ENCODE measurements at places on chromosomes 13 and 19.

- DNase-seq: peak; percentile 48
These were observed 4.0 kb downstream of the P2RY11 start for GRCh38 chr19:10115392-10116084.

DNA sequence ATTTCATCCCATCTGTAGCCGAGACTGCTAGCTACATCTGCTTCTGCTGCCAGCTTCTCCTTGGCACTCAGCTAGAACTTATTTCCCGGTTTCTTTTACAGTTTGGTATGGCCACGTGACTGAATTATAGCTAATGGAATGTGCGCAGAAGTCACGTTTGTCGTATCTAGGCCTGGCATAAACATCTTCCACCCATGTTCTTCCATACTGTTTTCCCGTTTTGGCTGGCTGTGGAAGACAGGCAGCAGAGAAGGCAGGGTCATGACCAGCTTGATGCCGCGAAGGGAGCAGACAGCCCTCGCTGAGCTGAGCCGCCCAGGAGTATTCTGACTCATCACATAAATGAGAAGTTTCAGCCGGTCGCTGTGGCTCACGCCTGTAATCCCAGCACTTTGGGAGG, 186.7 kb downstream of the RFC3 start:
- no peak for DNase-seq

DNA sequence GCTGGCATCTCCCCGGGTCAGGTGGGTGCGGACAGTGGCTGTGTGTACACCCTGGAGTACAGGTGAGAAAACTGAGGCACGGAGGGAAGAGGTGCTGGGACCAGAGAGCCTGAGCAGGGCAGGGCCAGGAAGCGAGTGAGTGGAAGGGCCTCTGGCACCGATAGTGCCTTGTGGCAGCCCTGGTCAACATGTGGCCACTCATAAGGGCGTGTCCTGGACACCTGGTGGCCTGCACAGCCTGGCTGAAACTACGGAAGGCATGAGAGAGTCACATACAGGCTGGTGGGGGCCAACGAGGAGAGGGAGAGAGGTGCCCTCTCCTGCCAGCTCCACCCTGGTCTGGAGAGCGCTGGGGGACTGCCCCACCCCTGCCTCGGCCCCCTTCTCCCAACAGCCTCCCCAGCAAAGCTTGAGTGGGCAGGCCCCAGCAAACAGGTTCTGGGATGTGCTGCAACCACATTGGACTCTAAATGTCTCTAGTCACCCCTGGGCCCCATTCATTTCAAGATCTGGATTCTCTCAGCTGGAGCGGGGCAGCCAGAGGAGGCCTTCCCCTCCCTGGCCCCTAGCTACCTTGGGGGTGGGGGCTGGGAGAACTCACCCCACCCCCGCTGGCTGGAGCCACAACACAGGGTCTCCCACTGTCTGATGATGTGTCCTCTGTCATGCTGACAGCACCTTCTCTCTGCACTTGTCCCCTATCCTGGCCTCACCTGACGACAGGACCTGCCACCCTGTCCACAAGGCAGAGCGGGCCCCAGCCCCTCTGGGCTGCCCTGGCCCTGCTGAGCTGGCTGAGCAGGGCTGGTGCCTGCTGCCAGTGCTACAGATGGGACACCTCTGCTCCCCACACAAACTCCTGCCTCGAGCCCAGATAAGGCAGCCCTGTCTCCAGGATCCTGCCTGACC, 5.8 kb downstream of the CBARP start:
- no peak for DNase-seq

DNA sequence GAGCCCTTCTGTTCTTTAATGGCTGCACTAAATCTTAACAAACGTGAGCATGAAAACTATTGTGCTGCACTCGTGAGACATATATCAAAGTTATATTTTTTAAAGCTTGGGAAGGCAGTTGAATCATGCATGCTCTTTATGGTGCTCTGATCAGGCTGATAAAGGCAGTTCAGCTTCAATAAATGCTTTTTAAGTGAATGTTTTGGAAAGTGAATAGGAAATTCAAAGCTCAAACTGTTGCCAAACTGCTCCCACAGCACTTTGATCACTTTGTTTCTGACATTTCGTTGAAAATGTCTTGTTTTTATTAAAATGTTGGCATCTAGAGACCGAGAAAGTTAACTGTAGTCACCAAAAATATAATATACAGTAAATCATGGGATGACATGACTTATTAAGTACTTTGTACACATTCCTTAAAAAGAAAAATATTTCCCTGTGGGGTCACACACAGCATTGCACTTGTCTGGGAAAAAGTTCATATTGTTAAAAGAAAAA, 625.7 kb upstream of the PCDH9 start:
- no peak for DNase-seq

GRCh38 chr13:113562085-113562749, 22.3 kb upstream of the TFDP1 start:
- peak; percentile 93 for DNase-seq

- no peak for DNase-seq
These were observed 24.0 kb downstream of the USP12 start for GRCh38 chr13:27147530-27148170.

- DNase-seq: no peak
These were observed 2.1 kb downstream of the ERFL start for GRCh38 chr19:41926028-41926762.

DNA sequence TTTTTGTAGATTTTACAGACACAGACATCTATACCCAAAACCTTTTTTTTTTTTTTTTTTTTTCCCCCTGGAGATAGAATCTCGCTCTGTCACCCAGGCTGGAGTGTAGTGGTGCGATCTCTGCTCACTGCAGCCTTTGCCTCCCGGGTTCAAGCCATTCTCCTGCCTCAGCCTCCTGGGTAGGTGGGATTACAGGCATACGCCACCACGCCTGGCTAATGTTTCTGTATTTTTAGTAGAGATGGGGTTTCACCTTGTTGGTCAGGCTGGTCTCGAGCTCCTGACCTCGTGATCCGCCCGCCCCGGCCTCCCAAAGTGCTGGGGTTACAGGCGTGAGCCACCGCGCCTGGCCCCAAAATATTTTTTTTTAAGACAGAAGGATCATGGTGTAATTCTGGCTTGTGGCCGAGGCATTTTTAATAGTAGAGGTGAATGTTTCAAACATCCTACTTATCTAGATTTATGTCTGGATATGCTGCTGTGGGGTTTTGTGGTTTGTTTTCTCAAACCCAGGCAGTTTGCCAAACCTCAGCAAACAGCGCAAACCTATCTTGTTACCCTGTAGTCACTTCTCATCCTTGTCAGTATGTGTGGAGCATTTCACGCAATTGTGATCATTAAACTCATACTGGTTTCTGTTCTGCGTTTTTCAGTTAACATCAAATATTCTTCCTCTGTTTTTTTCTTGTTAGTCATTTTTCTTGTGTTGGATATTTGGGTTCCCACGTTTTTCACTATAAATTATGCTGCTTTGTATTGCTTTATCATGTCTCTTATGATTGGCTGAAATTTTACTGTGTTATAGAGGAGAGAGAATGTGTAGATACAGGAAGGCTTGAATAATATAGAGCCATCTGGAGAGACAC, 36.2 kb upstream of the GARRE1 start:
- DNase-seq: no peak

Data from endodermal cell (in vitro differentiated cells).